ENCODE measurements at places on chromosomes 6 and 20.

GRCh38 chr6:156313037-156313436 lies 464.1 kb upstream of the ARID1B start:
- no peak for DNase-seq

GRCh38 chr20:59585714-59586409 lies 18.5 kb upstream of the PHACTR3 start:
- no peak for DNase-seq

GRCh38 chr6:119073307-119074051 lies 5.0 kb downstream of the FAM184A start:
- no peak for DNase-seq

GRCh38 chr6:89242574-89243330 lies 25.6 kb upstream of the GABRR1 start:
- DNase-seq, result peak; percentile 50

GRCh38 chr20:36478137-36478905 lies 63.0 kb upstream of the MYL9 start:
- DNase-seq, result no peak

- DNase-seq, result no peak
These were observed 20.5 kb downstream of the SNAI1 start for GRCh38 chr20:50003253-50003656.

Data from H7 (cell line).